NCI-H69 (cell line): ENCODE measurements at places on chromosomes 13 and 19.

DNA sequence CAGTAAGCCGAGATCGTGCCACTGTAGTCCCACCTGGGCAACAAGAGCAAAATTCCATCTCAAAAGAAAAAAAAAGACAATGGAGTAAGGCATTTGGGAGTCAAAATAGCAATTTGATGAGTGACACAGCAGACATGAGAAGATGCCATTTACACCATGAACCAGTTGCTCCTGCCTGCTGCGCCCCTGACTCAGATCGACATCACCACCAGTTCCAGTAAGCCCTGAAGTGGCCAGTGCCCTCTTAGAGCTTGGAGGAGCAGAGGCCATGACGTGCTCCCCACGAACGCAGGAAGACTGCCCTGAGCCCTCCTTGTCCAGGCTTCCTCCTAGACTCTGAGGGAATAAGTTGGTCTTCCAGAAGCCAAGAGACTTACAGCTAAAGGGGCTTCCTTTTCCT lies 339.2 kb downstream of the MYO16 start:
- no peak for DNase-seq

DNA sequence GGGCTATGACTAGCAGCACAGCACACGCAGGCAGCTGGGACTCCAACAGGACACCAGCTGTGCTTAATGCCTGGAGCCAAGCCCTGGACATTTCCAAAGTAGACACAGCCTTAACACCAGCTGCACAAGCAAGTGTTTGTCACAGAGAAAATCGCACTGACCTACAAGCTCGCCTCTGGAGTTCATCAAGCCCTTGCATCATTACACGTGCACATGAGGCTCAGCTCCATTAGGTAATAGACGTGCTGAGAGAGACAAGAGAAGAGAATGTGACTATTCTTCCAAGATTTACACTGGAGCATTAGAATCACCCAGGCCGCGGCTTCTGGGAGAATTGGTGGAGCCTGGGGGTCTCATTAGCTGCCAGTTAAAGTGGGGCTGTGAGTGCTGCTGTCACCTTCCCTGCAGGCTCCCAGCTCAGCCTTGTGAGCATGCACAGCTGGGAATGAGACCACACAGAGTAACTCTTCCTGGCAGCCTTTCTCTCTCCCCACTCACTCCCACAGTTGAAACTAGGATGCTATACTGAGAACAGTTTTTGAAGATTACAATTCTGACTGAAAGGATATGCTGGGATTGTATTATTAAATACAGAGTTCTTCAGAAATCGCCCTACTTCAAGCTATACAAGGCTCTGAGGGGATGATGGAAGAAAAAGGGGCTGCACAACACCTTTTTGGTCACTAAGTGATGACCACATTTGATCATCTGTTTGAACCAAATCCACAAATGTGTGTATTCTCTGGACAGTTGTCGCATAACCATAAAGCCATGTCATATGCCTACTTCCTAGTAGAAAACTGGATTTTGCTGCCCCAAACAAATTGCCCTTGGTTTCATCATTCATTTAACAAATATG lies 10.5 kb downstream of the STOML3 start:
- DNase-seq, result peak; percentile 94

- peak; percentile 66 for DNase-seq
Observed at GRCh38 chr13:26721251-26722121, 39.1 kb downstream of the GPR12 start.

DNA sequence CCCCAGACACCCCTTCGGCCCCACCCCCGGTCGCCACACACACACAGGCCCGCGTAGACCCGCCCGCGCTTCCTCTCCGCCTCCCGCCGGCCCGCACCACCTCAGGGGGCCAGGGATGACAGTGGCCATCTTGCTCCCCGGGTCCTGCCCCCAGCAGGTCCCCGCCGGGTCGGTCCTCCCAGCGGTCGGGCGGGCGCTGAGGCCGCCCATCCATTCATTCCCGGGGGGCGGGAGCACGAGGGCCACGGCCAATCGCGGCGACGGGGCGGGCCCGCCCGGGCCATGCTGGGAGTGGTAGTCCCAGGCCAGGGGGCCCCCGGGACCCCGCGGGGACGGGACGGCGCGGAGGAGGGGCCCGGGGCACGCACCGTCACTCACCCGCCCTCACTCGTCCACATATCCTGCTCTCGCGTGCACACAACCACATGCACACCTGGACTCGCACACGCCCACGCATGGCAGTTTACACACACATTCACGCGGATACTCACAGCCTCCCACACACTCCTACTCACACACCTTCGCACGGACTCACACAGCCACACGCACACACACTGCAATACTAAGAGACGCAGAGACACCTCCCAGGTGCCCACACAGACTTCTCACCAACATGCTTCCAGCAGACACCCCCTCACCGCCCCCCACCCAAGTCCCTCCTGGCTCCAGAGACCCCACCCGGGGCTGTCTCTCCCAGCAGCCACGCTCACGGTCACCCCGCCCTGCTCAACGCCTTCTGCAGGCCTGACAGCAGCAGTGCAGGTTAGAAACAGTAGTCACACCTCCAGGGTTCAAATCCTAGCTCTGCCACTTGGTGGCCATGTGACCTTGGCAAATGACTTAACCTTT lies at the start of gene DPF1:
TSS of gene DPF1 (minus strand) at position 209 of the 849 bp plus-strand sequence. CDS start at position 129, 80 bp downstream.
- DNase-seq, result peak; percentile 97

- DNase-seq, result peak; percentile 97
Observed at GRCh38 chr19:45477713-45478453, 10.1 kb downstream of the FOSB start.

DNA sequence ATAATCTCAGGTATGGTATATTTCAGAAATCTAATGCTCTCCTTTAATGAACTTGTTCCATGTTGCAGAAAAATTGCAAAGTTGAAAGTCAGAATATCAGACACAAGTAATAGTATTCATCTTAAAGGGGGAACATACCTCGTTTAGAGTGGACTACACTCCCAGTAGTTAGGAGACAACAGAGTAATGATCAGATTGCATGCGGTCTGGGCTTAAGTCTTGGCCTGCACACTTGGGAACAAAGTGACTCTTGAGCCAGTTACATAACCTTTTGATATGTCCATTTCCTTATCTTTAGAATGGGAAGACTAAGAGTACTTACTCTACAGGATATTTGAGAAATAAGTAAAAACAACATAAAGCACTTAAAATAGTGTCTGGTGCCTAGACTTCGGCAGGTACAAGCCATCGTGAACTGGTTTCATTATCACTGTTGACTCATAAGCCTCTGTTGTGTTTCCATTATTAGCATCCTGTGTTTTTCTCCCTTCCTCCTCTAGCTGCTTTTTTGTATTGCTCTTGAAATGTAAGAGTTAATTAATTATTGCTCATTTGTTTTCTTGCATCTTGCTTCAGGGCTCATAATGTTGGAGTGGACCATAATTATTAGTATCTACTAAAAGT lies 53.0 kb downstream of the DPY19L3 start:
- no peak for DNase-seq

- peak; percentile 51 for DNase-seq
Observed at GRCh38 chr13:100395698-100396373, 192.8 kb downstream of the GGACT start.

DNA sequence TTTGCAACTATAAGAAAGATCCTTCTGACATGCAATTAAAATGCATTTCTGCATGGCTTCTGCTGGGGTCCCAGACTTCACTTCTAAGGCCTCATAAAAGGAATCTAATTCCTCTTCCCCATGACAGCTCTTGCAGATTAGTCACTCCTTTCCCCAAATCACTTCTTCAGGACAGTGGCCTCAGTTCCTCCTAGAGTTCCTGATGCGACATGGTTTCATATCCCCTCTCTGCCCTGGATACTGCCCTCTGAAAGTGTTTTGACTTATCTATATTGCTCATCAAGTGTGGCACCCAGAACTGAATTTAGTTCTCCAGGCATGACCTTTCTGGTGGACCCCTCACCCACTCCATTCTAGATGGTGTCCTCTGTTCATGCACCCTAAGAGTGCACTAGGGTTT lies 238.1 kb downstream of the FOXO1 start:
- DNase-seq, result no peak

DNA sequence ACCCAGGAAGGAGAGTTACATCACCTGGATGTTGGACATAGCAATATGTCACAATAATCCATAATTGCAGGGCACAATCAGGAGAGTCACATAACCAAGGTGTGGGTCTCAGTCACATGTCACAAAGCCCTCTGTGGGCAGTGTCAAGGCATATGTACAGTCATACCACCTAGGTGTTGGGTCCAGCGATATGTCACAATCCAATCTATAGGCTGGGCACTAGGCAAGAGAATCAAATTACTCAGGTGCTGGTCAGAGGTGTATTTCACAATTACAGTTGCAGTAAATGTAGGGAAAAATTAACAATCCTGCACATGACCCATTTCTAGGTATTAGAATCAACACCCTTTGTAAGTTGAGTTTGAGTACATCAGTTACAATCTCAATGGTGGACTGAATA lies 126.2 kb upstream of the ZNF91 start:
- no peak for DNase-seq

- no peak for DNase-seq
Observed at GRCh38 chr13:52785739-52786138, 46.1 kb upstream of the CNMD start.

DNA sequence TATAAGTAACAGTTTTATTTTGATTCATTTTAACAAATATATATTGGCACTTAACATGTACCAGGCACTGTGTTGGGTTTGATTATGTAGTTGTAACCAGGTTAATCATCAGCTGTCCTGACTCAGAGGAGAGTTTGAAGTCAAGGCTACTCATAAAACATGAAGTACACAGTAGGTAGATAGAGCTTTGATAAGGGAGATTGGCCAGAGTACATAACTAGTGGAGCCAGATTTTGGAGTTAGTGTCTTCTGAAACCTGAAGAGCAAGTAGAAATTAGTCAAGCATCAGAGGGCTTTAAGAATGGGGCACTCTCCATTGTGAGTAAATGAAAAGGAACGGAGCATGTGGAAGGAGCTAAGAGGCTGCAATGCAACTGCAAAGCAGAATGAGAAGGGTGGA lies 333.9 kb downstream of the RFC3 start:
- DNase-seq, result no peak

GRCh38 chr19:38849147-38849859 lies 483 bp downstream of the HNRNPL start:
- DNase-seq, result peak; percentile 98

DNA sequence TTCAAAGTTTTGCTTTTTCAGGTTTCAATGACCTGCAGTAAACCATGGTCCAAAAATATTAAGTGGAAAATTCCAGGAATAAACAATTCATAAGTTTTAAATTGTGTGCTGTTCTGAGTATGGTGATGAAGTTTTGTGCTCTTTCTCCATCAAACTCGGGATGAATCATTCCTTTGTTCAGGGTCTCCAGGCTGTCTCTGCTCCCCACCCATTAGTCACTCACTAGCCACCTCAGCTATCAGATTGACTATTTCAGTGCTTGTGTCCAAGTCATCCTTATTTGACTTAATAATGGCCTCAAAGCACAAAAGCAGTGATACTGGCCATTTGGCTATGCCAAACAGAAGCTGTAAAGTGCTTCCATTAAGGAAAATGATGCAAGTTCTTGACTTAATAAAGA lies 1140.4 kb downstream of the EFNB2 start:
- no peak for DNase-seq
